HFFc6 (cell line): ENCODE measurements at places on chromosomes 7 and 10.
A peak's percentile ranks its signal among the peaks of the same experiment; 100 is the strongest.

DNA sequence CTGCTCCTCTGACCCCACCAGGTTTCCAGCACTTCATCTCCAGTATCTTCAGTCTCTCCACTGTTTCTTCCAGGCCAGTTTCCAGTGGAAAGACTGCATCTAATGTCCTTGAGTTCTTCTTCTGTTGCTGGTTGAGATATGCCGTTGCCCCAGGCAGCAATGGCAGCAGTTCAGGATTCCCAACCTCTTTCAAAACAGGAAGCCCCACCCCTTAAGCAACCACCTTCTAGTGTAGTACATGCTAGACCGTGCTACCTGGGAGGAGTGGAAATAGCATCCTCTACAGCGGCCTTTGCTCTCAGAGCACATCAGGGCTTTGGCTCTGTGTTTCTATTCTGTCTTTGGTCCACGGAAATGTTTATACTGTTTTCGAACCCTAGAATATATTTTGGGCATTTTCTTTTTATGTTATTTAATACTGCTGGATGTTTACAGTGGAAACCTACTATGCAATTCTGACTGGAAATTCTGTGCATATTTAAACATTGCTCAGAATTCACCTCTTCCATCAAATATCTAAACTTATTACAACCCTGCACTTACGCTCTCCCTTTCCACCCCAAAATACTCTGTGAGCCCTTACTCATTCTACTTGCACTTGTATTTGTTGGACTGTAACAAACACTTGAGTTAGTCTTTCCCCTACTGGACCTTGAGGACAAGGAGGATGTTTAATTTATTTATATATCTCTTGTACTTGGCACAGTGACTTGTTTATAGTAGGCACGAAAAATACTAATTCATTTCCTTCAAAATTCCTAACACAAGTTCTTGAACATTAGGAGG is 8.5 kb upstream of the BPGM start:
- no peak for DNase-seq

- DNase-seq = no peak
Observed at GRCh38 chr10:30704026-30704600, 74.6 kb upstream of the LYZL2 start.

GRCh38 chr10:17455015-17455520 is 673 bp upstream of the ST8SIA6 start:
- no peak for DNase-seq

- no peak for DNase-seq
Observed at GRCh38 chr7:89926194-89926593, 228.1 kb upstream of the STEAP1 start.

DNA sequence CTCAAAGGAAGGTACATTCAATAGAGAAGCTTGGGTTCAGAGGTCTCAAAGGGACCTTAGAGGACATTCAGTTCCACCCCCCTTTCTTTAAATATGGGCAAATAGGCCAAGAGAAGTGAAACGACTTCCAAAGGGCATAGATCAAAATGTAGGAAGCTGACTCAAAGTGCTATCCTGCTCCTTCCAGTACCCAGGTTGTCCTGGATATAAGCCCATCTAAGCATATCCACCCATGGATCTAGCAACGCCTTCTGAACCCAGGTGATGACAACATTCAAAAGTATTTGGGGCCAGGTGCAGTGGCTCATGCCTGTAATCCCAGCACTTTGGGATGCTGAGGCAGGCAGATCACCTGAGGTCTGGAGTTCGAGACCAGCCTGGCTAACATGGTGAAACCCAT is 5.3 kb downstream of the ATXN7L1 start:
- no peak for DNase-seq

DNA sequence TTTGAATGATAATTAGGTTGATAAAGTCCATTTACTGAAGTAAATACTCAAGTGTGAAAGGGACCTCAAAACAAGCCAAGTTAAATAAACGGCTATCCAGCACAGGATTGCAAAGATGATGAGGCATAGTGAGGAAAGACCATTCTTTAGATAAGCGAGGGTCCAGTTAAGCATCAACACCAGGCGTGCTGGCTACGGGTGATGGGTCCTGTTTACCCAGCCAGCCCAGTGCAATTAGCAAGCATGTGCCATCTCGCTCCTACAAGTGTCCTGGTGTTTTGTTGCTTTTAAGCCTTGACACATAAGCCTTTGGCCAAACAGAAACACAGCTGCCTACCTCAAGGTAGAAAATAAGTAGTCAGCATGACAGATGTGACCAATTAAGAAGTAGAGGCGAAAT is 7.1 kb downstream of the NEBL start:
- no peak for DNase-seq

GRCh38 chr7:41420421-41420820 is 282.5 kb downstream of the INHBA start:
- no peak for DNase-seq

DNA sequence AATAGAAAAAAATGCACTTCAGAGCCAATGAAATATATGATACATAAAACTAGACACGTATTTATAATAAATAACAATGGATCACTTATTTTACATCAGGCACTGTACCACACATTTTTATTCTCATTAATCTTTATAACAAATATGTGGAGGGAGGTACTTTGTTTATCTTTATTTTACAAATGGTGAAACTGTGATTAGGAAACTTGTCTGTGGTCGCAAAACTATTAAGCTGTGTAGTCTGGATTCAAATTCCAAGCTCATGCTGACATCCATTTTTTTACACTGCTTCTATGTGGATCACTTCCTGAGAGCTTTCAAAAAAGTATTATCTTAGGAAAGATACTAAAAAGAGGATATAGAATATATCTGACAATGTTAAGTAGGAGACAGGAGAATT is 978.6 kb downstream of the SORCS1 start:
- no peak for DNase-seq

GRCh38 chr10:72243822-72244437 is 27.9 kb upstream of the ASCC1 start:
- DNase-seq = peak; percentile 90

DNA sequence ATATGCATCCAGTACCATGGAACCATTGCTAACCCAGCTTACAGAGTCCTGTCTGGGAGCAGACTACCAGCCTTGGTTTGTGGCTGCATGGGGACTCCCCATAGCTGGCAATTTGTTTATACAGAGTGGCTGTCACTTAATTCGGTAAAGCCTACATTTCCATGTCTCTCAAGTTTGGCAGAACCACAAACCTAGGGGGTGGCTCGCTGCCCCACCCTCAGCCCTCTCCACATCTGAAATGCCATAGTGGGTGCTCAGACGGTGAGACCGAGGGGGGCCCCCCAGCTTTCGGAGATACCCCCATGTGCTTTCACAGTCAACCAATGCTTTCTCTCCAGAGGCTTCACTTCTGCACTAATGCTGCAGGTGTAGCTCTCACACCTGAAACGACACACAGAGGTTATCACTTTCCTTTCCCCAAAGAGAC is 75.5 kb upstream of the KAT6B start:
- no peak for DNase-seq

- DNase-seq = no peak
Observed at GRCh38 chr7:66193146-66193725, 11.9 kb upstream of the TPST1 start.

GRCh38 chr7:24555184-24555583 is 18.1 kb upstream of the PALS2 start:
- DNase-seq = no peak

DNA sequence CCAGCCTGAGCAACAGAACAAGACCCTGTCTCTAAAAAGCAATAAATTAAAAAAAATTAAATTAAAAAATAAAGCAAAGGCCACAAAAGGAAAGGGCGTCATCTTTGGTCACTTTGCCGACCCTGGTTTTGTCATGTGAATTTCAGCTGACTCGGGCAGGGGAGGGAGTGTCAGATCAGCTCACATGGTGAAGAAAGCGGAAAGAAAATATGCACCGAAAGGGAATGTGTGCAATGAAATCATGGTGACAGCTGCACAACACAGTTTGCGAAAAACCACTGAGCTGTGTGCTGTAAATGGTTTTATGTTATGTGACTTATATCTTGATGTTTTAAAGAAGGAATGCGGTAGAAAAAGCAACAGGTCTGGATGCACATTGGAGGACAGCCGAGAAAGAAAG is 39.8 kb downstream of the RCC1L start:
- DNase-seq = no peak

DNA sequence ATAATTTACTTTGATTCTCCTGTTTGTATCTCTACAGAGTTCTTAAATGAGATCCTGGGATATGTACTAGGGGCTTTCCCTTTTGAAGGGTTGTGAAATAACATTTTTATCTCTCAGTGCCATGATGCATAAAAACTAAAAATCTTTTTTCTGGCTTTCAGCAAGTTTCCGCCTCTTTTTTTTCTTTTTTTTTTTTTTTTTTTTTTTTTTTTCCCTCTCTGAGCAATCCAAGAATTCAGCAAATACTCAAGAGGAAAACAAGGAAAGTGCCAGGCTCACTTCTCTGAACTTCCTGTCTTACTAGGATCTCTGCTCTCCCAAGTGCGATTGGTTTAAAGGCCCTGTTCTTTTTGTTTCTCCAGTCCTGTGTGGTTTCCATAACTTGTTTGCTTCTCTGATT is 79.9 kb downstream of the HYCC1 start:
- no peak for DNase-seq

GRCh38 chr7:26376175-26376917 is 84.7 kb downstream of the SNX10 start:
- DNase-seq = no peak

DNA sequence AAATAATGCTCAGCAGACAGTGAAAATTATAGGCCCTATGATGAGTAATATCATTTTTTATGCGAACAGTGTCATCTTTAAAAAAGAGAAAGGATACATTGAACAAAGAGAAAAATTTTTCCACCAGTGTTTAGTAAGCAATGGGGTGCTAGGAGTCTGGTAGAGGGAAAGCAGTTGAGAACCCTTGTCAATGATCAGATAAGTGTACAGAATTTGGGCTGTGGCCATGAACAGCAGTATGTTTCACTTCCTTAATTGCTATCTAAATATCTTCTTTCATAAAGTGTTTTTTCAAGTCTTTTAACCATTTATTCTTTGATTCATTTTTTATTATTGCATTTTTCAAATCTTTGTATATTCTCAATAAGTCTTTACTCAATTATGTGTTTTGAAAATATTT is 750.7 kb upstream of the KCND2 start:
- no peak for DNase-seq

DNA sequence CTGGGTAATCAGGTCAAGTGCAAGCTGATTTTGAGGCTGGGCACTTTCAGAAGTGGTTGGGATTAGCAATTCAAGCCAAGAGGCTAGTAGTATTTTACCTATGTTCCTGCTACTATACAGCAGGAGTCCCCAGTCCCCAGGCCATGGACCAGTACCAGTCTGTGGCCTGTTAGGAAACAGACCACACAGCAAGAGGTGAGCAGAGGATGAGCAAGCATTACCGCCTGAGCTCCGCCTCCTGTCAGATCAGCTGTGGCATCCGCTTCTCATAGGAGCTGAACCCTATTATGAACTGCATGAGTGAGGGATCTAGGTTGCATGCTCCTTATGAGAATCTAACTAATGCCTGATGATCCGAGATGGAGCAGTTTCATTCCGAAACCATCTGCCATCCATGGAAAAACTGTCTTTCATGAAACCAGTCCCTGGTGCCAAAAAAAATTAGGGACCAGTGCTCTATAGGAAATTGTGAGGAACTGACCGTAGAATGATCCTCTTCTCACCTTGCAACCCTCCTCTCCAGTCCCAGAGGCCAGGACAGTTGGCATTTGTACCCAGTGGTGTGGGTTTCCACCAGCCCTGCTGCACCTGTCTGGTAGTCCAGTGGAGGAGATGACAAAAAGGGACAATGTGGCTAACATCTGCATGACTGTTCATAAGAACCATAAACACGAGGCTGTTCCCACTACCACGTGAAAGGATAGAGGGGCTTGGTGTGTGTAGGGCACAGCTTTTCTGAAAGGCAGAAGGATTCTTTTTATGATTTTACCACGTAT is 172.5 kb downstream of the KIAA1217 start:
- no peak for DNase-seq

DNA sequence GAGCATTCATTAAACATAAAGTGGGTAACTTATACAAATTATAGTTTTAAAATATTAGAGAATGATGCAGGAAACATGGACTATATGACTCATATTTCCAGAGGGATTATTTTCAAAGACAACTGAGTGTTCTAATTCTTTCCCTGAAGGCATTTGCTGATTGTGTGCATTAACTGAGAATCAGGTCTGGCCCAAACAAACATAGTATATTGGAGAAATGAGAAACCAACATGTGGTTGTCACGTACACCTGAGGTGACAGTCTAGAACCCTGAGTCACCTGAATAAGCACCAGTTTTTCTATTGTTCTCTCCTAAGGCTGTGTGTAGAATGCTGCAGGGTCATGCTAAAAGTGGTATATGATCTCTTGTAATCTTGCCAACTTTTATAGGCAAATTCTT is 1125.7 kb downstream of the XPNPEP1 start:
- no peak for DNase-seq

DNA sequence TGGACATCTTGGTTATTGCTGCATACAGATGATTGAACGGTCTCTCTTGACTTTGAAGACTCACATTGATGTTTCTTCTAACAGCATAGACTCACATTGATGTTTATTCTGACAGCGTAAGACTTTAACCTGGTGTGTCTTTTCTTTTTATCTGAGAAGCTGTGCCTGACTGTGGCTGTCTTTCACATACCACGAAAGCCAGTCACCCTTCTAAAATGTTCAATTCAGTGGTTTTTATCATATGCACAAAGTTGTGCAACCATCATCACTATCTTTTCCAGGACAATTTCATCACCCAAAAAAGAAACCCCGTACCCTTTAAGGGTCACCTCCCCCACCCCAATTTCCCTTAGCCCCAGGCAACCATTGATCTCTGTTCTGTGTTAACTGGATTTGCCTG is 24.7 kb downstream of the CELF2 start:
- no peak for DNase-seq

GRCh38 chr7:15680446-15680845 is 6.0 kb downstream of the MEOX2 start:
- no peak for DNase-seq

DNA sequence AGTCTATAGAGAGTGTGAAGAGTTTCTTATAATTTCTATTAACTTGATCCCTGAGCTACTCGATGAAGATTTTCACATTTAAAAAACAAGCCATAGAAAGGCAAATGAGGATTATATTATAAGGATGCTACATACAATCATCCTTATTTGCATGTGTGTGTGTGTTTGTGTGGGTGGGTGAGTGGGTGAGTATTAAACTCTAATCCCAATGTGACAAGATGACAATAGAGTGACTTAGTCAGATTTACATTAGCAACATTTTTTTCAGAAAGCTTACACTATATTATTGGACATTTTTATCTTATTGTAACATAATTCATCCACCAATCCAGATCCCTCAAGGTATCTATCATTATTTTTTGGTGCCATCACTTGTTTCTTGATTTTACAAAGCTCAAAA is 331.7 kb downstream of the SORCS1 start:
- DNase-seq = no peak

DNA sequence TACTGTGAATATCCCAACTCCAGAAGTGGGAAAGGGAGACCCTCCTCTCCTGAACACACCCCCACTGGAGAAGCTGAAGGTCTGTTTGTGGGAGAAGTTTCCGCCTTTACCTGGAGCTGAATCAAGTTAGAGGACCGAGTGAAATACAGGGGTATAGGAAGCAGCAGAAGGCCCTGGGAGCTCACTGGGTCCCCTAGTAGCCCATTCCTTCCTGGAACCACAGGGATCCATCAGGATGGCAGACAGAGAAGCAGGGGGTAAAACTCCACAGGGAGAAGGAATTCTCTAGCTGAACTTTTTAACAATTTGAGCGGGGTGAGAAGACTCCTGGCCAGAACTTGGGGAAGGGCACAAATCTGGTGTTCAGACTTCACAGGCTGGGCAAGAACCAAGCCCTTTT is 275.8 kb downstream of the GRID1 start:
- no peak for DNase-seq

- DNase-seq = peak; percentile 14
Observed at GRCh38 chr7:111841596-111842205, 279.4 kb upstream of the IMMP2L start.
